Cardiac ventricle fibroblast (primary cell): ENCODE measurements at places on chromosomes 4 and X. TPM values are rescaled to one million over a fixed set of nuclear protein-coding genes. Genes with fewer than 3 reads are reported as not detected.

PRIMPOL gene
- 7.5 and 10.8 TPM in 2 replicates for total RNA-seq

OCIAD2 gene
- total RNA-seq = 0.15 and 0.37 TPM in 2 replicates

TRIM60 gene
- not detected in 2 replicates for total RNA-seq

RGN gene
- total RNA-seq = 0.12 and 0.15 TPM in 2 replicates

C4orf33 gene
- total RNA-seq = 4.9 and 5.5 TPM in 2 replicates

AADAT gene
- 4.6 and 5.2 TPM in 2 replicates for total RNA-seq

CXCL1 gene
- total RNA-seq = 54.5 and 69.2 TPM in 2 replicates

SLC10A6 gene
- total RNA-seq = not detected in 2 replicates

SLC6A14 gene
- not detected in 2 replicates for total RNA-seq

ARAP2 gene
- 1.1 and 3.2 TPM in 2 replicates for total RNA-seq

PDZD11 gene
- total RNA-seq = 26.0 and 28.8 TPM in 2 replicates

HEPH gene
- total RNA-seq = 47.3 and 52.1 TPM in 2 replicates

TMSB15B gene
- 1.1 and 1.2 TPM in 2 replicates for total RNA-seq

TLR1 gene
- total RNA-seq = 3.6 and 3.9 TPM in 2 replicates

SPANXB1 gene
- not detected in 2 replicates for total RNA-seq

GAGE1 gene
- not detected in 2 replicates for total RNA-seq

GC gene
- total RNA-seq = not detected in 2 replicates

NAA15 gene
- 14.3 and 20.5 TPM in 2 replicates for total RNA-seq

HTR2C gene
- not detected in 2 replicates for total RNA-seq

ATOH1 gene
- total RNA-seq = not detected in 2 replicates

GABRE gene
- 11.2 TPM in 2 replicates for total RNA-seq

IL3RA gene
- 2.8 TPM in 1 of 2 replicates, not detected in the other for total RNA-seq

HDAC8 gene
- 18.1 and 24.1 TPM in 2 replicates for total RNA-seq

CXorf65 gene
- total RNA-seq = not detected in 2 replicates

SSX3 gene
- not detected in 2 replicates for total RNA-seq

EPHA5 gene
- 0.06 TPM in 1 of 2 replicates, not detected in the other for total RNA-seq

KIT gene
- total RNA-seq = 2.1 and 2.6 TPM in 2 replicates

MAGEE1 gene
- 2.1 and 3.2 TPM in 2 replicates for total RNA-seq
